ENCODE measurements at places on chromosomes 2 and 18.
A peak's percentile ranks its signal among the peaks of the same experiment; 100 is the strongest.

DNA sequence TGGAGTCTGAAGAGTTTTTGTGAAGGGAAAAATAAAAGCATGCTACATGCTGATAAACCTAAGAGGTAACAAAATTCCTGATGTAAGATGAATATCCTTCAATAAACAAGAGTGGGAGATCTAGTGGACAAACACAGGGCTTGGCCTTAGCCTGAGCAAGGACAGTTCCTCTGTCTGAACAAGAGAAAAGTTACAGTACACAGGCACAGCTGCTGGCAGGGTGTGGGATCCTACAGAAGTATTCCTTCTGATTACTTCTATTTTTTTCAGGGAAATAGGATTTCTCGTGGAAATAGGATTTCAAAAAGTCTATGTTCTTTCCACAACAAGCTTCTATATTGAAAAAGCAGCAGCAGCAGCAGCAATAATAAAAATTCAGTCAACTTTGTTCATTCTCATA lies 54.1 kb downstream of the NBAS start:
- DNase-seq: no peak

DNA sequence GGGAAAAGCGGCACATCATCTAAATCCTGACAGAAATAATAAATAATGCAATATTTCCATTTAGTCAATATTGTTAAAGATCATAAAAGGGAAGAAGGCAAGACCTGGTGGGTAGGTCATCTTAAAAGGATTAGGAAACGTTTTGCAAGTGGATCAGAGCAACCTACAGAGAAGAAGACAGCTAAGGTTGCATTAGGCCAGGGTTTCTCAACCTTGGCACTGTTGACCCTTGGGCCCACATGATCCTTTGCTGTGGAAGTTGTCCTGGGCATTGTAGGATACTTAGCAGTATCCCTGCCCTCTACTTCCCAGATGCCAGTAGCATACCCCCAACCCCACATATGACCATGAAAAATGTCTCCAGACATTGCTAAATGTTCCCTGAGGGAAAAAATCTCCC lies 55.0 kb downstream of the KLF7 start:
- DNase-seq: no peak

- no peak for DNase-seq
Measured at GRCh38 chr2:111946294-111947114, 48.1 kb downstream of the MERTK start.

GRCh38 chr2:69490486-69490885 lies 53.3 kb upstream of the NFU1 start:
- DNase-seq: no peak

DNA sequence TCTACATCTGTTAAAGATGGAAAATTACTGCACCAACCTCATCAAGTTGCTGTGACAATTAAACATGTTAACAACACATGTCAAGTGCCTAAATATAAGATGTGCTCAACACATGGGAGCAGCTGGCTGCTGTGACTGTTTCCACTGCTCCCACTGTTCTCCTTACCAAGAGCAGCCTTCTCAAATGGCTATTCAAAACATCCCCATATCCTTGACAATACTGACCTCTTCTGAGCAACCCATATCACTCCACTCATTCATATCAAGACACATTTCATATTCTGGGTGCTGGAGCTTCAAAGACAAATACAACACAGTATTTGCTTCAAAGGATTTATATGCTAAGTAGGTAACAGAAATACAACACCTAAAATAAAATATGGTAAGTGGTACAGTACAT lies 60.3 kb downstream of the PIAS2 start:
- DNase-seq: peak; percentile 29

GRCh38 chr2:107285621-107286299 lies 399.8 kb upstream of the ST6GAL2 start:
- DNase-seq: peak; percentile 28

DNA sequence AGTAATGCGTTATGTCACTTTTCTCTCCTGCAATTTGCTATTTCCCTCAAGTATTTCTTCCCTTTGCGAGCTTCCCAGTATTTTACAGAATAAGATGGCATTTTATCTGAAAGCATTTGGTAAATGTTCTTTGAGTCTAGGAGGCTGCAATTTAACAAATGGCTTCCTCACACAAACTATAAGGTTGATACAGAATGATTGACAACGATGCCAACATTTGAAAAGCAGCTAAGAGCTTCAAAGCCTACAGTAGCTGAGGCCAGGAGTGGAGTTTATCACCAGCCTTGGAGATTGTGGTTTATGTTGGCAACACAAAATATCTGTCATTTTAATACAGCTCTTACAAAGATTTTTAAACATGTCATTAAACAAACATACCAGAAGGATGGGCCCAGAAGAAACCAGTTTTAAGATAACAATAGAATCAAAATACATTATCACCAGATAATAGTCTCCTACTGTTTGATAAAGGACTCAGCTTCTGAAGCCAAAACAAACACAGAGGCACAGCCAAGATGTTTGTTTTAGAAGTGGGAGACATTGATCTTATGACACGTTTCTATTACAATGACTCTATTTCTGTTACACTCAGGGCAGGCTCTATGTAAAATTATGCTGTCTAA lies 711.4 kb upstream of the ACVR2A start:
- no peak for DNase-seq

DNA sequence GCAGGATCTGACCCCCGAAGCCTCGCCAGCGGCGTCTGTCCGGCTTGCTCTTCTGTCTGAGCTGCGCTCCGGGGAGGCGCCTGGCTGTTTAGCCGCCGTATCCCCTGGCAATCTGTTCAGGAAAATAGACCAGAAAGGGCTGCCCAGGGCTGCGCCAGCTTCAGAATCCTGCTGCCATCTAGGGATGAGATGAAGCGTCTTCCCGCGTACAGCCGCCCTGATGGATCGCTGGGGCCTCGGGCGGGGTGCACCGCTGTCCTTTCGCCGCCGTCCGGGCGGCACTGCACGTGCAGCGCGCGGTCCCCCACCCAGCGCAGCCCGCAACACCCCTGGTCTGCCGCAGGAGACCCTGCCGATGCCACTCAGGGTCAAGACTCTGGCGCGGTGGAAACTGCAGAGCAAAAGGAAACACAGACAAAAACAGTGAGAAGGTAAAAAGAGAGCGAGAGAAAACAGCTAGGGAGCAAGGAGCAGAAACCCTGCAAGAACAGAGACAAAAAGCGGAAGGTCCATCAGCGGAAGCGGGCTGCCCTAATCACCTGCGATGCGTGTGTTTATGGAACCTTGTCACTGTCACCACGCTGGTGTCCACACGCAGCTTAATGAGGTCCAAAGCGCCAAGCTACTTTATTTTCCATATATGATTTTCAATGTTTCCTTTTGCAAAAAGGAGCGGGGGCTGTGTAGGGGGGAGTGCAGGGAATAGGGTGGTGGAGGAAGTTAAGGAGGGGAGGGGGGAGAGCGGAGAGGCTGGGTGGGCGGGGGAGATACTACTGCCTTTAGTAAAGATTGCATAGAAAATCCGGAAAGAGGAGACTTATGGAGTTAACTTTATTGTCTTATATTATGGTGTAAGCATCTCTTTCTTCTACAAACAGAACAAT lies 2113.3 kb upstream of the PIK3C3 start:
- DNase-seq: no peak

DNA sequence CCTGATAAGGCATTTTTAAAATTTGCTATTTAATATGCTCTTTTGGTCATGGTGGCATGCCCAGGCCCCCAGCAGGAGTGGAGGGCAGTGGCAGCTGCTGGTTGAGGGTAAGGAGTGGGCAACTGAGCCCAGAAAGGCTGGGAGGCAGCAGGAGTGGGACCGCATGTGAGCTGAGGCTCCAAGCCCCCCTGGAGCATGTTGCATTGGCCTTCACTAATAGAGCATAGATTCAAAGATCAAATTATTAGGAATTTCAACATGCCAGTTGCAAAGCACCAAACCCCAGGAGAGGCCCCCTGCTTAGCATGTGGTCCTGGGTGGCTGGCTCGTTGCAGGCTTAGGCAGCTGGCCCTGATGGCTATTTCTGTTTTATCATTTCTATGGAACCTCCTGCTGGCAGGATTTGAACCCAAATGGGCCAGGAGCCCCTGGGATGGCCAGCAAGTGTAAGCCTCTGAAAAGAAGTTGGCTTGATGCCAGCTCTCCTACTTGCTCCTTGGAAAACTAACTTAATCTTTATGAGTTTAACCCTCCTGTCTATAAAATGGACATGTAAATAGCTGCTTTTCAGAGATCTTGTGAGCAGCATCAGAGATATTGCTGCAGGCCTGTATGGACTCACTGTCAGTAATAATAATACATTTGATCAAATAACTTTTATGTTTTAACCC lies 42.1 kb upstream of the TMEM131 start:
- no peak for DNase-seq

DNA sequence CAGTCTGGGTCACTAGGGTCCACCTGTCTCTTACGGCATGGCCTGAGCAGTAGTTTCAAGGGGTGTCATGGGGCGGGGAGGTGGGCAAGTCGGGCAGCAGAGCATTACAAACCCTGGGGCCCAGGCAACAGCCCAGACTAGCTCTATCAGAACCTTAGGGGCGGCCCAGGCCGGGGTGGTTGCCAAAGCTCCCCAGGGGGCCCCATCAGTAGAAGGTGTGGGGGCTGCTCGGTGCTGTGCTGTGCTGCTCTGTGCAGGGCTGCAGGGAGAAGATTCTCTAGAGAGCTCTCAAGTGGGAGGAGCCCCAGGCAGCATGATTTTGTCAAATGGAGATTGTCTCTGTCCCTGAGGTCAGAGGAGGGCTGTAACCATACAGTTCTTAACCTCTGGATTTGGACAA lies 36.4 kb upstream of the SLC14A1 start:
- DNase-seq: no peak
